ENCODE measurements at places on chromosomes 1 and 21. TPM values are rescaled to one million over a fixed set of nuclear protein-coding genes. Genes with fewer than 3 reads are reported as not detected.

Gene GNAI3
- polyA plus RNA-seq, result 3.0 TPM

Gene RIPK4
- polyA plus RNA-seq, result 0.04 TPM

Gene HAO2
- not detected for polyA plus RNA-seq

Gene IL24
- polyA plus RNA-seq, result not detected

Gene HPCAL4
- 0.69 TPM for polyA plus RNA-seq

Gene CD1C
- polyA plus RNA-seq, result 0.28 TPM

Gene OR2M3
- polyA plus RNA-seq, result not detected

Gene SNAPIN
- polyA plus RNA-seq, result 58.9 TPM

Gene CD164L2
- not detected for polyA plus RNA-seq

Gene COL11A1
- not detected for polyA plus RNA-seq

Gene LCA5L
- polyA plus RNA-seq, result 0.65 TPM

Gene TMEM82
- polyA plus RNA-seq, result not detected

Gene NEK2
- polyA plus RNA-seq, result not detected

Gene TUT4
- 21.4 TPM for polyA plus RNA-seq

Gene RGS13
- polyA plus RNA-seq, result not detected

Gene STUM
- 0.53 TPM for polyA plus RNA-seq

Gene TMEM125
- polyA plus RNA-seq, result 0.11 TPM

Gene ERICH3
- polyA plus RNA-seq, result 0.08 TPM

Gene DCST1
- polyA plus RNA-seq, result not detected

Gene SIPA1L2
- polyA plus RNA-seq, result 18.1 TPM

Gene TAS1R1
- polyA plus RNA-seq, result not detected
